ENCODE measurements at places on chromosomes 2 and 18.

GRCh38 chr2:145845923-145846322 lies 1326.0 kb upstream of the ZEB2 start:
- no peak for DNase-seq

GRCh38 chr2:32622570-32623310 lies 5.1 kb upstream of the TTC27 start:
- no peak for DNase-seq

- DNase-seq = no peak
These were observed 502.4 kb downstream of the TMEM182 start for GRCh38 chr2:103264058-103264768.

DNA sequence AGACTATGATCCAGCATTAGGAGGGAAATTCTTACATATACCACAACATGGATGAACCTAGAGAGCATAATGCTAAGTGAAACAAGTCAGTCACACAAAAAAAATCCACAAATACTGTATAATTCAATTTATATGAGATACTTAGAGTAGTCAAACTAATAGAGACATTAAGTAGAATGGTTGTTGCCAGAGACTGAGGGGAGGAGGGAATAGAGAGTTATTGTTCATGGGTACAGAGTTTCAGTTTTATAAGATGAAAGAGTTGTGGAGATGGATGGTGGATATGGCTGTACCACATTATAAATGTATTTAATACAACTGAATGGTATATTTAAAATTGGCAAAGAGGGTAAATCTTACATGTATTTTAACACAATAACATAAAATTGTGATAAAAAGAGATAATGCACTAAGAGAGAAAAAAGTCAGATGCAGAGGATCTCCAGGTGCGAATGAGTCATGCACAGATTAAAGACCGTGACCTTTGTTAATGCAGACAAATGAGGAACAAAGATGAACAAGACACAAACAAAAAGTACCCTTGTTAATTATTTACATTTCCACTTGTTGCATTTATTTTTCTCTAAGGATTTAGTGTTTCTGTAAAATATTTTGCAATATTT lies 541.7 kb upstream of the MEX3C start:
- no peak for DNase-seq

GRCh38 chr2:231929961-231930592 lies 3.9 kb upstream of the NPPC start:
- DNase-seq = no peak

- no peak for DNase-seq
These were observed 318.9 kb downstream of the CNTNAP5 start for GRCh38 chr2:124343827-124344498.

DNA sequence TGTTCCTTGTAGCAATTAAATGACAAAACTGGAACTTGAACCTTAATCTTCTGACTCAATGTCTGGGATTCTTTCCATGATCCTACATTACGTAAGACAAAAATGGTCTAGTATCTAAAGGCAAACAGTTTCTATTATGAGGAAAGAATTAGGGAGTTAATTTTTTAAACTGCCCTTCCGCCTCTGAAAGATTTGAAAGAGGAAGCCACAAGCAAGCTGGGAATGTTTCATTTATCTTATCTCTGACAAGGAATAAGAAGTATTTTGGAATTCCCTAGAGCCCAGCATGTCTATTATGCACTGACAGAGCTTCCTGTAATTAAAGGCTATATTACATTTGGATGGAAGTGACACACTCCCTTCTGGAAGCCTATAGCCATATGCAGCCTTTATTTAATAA lies 558.8 kb upstream of the CDH2 start:
- no peak for DNase-seq

DNA sequence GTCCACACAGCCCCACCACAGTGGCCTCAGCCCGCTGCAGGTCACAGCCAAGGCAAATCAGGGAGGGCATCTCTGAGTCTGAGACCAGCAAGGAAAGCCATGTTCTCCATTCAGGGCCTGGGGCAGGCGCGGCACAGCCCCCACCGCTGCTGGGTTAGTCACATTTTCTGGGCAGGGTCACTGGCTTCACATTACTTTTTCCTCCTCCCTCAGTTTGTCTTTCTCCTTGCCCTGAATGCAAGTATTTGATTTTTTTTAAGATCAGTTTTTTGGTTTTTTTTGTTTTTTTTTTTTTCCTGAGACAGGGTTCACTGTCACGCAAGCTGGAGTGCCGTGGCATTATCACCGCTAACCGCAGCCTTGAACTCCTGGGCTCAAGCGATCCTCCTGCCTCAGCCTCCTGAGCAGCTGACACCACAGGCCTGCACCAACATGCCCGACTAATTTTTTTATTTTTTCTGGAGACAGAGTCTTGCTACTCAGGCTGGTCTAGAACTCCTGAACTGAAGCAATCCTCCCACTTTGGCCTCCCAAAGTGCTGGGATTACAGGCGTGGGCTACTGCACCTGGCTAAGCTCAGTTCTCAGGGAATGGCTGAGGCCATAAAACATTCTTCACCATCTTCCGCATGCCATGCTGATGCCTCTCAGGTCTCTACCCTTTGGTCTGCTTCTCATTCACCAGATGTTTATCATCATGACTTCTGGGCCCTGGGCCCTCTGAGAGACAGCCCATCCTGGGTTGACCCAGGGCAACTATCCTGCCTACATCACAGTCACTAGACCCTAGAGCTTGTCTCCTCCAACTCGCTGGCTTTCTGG lies 628 bp upstream of the CAPG start:
- DNase-seq = no peak

DNA sequence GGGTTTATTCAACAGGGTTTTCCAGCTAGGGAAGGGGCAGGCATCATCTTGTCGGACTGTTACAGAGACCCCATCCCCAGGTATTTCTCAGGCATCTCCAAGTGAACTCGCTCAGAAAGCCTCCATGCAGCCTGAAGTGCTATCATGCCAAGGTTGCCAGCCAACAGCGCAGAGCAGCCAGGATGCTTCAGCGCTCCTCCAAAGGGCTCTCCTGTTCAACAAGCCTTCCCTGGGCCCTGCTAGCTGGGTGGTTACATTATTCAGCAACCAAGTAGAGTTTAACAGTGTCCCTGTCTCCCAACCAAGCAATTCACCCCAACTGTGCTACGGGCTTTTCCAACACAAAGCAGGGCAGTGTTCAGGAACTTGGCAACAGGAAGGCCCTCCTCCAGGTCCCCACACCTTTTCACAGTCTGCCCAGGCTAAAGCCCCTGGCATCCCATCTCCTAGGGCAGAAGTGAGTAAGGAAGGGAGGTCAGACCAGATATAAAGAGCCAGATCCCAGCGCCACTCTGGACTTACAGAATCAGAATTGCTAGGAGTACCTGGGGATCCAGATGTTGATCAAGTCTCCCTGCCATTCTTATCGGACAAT lies 52.9 kb downstream of the ZBTB7C start:
- no peak for DNase-seq

- DNase-seq = no peak
These were observed 82.8 kb upstream of the PROKR1 start for GRCh38 chr2:68560545-68560944.

Data from DMS153 (cell line).